ENCODE measurements at places on chromosomes 11 and 22.

DNA sequence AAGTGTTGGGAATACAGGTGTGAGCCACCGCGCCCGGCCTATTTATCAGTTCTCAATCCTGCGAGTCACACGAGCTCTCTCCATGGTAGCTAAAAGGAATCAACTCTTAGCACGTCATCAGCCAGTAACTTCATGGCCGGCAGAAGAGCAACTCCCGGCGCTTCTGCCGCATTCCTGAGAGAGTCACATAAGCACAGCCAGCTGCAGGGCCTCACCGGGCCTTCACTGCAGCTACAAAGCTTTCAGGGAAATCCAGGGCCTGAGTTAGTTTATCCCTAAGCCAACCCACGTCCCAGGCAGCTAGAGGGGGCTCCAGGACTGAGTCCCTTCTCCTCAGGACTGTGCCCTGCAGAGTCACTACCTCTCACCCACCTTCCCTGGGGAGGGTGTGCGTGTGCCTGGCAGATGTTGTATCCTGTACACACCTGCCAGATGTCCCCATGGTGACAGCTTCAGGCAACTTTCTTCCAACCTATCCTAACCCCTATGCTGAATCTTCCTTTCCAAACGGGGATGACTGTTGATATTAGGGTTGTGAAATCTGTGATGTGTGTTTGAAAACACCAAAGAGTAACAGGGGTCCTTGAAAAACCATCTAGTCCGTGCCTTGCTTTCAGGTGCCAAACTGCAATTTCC, 45.9 kb upstream of the ARFGAP3 start:
- no peak for DNase-seq

DNA sequence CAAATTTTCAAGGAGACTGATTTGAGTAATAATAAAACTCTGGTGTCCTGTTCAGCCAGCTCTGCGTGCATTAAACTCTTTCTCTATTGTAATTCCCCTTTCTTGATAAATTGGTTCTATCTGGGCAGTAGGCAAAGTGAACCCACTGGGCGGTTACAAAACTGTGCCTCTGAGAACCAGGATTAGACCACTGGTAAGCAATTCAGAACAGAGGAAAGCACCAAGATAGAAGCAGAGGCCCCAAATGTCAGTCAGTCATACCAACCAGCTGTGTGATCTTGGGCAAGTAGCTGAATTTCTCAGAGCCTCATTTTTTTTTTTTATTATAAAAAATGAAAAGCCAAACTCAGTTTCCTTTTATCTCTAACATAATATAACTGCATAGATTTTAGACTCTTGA, 54.9 kb downstream of the TRIM44 start:
- no peak for DNase-seq

DNA sequence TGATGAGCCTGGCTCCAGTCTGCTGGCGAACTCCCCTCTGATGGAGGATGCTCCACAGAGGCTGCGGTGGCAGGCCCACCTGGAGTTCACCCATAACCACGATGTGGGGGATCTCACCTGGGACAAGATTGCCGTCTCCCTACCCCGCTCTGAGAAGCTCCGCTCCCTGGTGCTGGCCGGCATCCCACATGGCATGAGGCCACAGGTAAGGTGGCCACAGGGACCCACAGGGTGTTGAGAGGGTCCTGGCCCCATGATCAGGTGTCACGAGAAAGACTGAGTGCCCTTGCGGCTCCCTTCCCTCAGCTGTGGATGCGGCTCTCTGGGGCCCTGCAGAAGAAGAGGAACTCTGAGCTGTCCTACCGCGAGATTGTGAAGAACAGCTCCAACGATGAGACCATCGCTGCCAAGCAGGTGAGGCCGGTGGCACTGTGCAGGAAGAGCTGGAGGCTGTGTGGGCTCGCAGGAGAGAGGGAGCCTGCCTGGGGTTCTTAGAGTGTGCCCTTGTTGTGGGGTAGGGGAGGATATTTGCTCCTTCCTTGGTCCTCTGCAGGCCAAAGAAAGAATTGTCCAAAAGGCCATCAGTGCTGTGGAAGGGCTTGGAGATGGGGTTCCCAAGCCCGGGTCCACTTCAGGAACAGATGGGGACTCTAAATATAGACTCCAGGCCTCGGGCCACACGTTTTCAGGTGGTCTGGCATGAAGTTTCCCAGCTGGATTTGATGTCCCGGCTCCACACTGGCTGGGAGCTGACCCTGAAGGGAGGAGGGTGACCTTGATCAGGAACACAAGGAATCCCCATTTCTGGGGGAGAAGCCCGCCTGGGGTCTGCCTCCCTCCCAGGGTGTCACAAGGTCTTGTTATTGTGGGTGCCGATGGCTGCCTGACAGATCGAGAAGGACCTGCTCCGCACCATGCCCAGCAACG, 34.1 kb downstream of the SGSM3 start:
- DNase-seq = peak; percentile 81

DNA sequence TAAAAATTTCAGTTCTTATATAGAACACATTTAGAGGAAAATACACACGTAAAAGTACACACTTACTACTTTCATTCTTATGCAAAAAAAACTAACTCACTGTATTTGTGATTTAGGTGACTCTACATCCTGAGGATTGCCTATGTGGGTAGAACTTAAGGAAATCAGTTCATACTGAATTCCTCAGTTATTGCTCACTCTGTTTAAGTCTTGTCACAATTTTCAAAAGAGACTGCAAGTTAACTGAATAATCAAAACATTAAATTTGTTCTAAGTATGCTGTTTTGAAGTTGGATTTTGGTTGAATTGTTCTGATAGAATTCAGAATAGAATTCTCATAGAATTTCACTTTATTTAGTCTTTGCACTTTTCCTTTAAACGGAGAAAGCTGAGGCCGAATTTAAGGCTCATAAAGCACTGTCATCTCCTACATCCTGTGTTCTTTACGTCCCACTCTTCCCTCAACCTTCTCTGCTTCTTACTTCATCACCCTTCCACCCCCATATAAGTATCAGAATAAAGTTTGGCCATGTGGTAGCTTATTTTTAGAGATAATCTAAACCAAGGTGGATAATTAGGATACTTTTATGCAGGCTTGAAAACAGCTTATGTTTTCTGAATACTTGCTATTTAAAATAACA, 59.8 kb downstream of the APOL5 start:
- DNase-seq = no peak

- no peak for DNase-seq
These were observed 19.5 kb upstream of the P2RY6 start for GRCh38 chr11:73252577-73253191.

DNA sequence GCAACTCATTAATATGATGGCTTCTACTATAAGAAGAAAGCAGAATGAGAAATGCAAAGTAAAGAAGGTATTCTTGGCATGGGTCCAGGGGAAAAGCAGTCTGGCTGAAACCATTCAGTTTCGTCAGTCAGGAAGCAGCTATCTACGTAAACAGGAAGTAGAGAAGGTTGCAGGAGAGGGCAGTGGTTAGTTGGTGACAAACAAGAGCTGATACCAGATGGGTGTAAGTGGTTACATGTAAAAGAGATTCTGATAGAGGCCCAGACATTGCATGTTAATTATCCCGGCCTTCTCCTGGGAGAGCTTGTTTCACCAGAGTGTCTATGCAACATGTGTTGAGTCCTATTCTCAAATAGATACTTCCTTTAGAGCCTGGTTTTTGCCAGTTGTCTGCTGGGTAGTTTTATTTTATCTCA, 58.4 kb upstream of the PSMA1 start:
- no peak for DNase-seq

DNA sequence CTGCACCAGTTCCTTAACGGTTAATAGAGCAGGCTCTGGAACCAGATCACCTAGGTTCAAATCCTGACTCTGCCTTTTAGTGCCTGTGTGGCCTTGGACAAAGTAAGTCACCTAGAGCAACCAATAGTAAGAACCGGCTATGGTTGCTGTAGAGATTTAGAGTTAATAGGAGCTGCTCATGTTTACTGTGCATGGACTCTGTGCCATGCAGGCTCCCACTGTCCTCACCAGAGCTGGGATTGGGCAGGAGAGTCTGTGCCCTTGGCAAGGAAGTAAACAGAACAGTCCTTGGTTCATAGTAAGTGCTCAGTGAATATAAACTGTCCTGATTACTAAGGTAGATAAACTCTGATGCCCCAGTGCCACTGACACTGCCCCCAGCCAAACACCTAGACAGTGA, 1.4 kb upstream of the TP53I11 start:
- DNase-seq = no peak

GRCh38 chr11:19849107-19849789, 136.6 kb downstream of the NAV2 start:
- DNase-seq = no peak

DNA sequence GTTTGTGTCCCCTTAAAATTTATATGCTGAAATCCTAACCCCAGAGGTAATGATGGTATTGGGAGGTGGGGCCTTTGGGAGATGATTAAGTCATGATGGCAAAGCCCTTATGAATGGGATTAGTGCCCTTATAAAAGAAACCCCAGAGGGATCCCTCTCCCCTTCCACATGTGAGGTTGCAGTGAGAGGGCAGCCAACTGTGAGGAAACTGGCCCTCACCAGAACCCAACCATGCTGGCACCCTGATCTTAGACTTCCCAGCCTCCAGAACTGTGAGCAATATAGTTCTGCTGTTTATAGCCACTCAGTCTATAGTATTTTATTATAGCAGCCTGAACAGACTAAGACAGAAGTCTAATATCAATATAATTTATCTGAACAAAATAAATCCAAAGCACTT, 27.1 kb upstream of the RRAS2 start:
- DNase-seq = no peak

GRCh38 chr22:23116506-23117263, 25.1 kb downstream of the RSPH14 start:
- DNase-seq = no peak

GRCh38 chr22:19962909-19963806, 21.5 kb upstream of the TXNRD2 start:
- DNase-seq = no peak

DNA sequence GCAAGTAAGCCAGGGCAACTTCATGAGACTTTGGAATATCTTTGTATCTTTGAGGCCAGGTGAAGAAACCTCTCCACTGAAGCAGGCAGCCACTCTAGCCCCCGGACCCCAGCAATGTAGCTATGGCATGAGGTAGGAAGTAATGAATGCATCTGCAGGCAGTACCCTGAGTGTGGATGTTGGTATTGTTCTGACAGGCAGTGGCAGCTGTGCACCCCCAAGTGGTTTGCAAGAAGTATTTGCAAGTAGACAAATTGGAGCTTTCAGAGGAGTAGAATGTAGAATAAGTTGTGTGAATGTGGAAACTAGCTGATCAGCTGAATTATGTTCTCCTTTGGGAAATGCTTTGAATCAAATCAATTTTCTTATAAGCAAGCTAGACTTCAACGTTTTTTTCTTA, 194.4 kb upstream of the PGR start:
- no peak for DNase-seq

DNA sequence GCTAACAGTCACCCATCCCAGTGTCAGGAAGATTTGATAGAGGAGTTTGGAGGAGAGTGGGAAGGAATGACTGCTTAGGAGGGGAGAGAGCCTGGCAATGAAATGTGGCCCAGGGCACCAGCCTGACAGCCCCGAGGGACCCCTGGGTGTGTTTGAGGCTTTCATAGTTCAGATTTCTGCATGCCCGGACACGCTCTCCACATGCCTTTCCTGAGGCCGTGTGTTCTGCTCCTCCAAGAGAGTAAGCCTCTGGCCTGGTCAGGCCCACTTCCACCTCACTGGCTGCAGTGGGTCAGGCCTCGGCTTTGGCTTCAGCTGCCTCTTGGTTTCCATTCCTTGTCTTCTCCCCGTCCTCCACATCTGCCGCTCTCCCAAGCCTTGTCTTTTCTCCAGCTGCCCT, 78.4 kb downstream of the C22orf31 start:
- no peak for DNase-seq

DNA sequence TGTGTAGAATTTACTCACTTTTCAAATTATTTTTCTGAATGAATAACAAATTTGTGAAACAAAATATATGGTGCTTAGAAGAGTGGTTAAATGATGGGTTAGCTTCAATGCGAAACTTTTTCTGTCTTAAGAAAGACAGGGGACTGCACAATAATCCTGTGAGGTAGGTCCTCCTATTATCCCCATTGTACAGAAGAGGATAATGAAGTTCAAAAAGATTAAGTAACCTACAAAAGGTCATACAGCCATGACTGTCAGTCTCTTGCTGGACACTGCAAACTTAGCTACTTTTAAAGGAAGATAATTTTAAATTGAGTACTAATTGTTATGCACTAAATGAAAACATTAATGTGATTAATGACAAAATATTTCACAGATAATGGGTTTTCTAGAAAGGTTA, 5.0 kb downstream of the OOSP3 start:
- DNase-seq = no peak

- no peak for DNase-seq
These were observed 120.2 kb upstream of the SNX19 start for GRCh38 chr11:131036514-131036913.

- DNase-seq = no peak
These were observed 16.9 kb downstream of the IL17RA start for GRCh38 chr22:17101475-17102296.

- DNase-seq = no peak
These were observed 351.4 kb downstream of the ETS1 start for GRCh38 chr11:128235958-128236357.

- no peak for DNase-seq
These were observed 120.5 kb downstream of the SHANK2 start for GRCh38 chr11:71131861-71132260.

GRCh38 chr11:64173616-64174355, 7.9 kb upstream of the MACROD1 start:
- no peak for DNase-seq

DNA sequence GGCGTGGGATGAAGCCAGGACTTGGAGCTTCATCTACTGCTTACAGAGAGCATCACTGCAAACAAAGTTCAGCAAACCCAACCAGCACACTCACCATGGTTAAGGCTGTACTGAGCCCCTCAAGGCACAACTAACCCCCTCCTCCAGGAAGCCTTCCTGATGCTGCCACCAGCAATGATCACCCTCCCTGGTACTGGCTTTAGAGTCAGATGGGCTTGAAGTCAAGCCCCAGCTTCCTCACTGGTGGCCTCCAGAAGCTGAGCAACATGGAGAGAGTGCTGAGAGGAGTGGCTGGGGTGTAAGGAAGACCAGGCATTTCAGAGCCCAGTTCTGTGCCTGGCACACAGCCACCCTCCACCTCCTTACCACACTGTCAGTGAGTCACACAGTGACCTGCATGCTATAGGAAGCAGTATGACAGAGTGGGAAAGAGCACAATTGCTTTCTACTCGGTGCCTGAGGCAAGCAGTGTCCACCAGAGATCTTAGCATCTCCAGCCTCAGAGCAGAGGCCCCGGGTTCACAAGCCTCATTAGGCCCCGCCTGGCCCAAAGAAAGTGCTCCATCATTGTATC, 24.7 kb upstream of the BAIAP2L2 start:
- no peak for DNase-seq

- DNase-seq = no peak
These were observed 43.8 kb upstream of the JAM3 start for GRCh38 chr11:134025082-134025429.

- no peak for DNase-seq
These were observed 1321.7 kb downstream of the TBC1D22A start for GRCh38 chr22:48084041-48084728.
